ENCODE measurements at places on chromosomes 11 and 22. TPM values are rescaled to one million over a fixed set of nuclear protein-coding genes. Genes with fewer than 3 reads are reported as not detected.

The ZC3H12C gene
- 10.4 TPM for polyA plus RNA-seq

The AASDHPPT gene
- polyA plus RNA-seq: 172 TPM

The FAM227A gene
- 6.5 TPM for polyA plus RNA-seq

The NCF4 gene
- polyA plus RNA-seq: 3.4 TPM

The OR5J2 gene
- not detected for polyA plus RNA-seq

The C11orf97 gene
- 1.4 TPM for polyA plus RNA-seq

The TMEM126B gene
- 63.3 TPM for polyA plus RNA-seq

The TMPRSS5 gene
- 11.0 TPM for polyA plus RNA-seq

The KRTAP5-6 gene
- polyA plus RNA-seq: not detected

The KRTAP5-10 gene
- 0.24 TPM for polyA plus RNA-seq

GRCh38 chr11:104286129-104286528 is 122.2 kb upstream of the PDGFD start:
- no peak for DNase-seq

- DNase-seq: no peak
These were observed 130.5 kb downstream of the FAM76B start for GRCh38 chr11:95659088-95659487.

GRCh38 chr11:29485641-29486040 is 531.2 kb downstream of the KCNA4 start:
- no peak for DNase-seq

DNA sequence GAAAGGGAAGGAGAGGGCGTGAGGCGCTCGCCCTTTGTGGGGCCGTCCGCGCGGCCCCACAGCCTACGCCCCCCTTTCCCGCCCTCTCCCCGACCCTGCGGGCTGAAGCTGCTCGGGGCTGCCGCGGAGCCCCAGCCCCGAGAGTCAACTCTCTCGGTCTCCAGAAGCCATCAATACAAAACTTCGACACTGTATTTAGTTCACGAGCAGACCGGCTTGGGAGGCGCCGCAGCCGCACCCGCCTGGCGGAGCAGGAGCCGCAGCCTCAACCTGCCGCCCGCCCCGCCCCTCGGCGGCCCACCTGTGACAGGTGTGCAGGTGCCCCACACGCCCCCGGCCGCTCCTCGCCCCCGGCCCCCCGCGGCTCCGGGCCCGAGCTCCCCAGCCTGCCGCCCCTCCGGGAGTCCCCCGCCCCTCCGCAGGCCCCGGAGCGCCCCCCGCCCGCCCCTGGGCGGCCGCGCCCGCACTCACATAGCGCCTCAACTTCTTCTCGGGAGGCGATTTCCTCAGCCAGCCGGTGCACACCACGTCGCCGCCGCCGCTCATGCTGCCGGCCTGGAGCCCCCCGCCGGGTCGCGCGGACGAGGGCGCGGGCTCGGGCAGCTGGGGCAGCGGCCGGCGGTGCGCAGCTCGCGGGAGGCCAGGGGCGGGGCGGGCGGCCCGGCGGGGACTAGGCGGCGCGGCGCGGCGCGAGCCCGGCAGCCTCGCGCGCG is at the start of gene GAB2:
Gene GAB2, minus strand, starts transcription at position 646 of the 713 bp plus-strand sequence. Its CDS starts 100 bp downstream, at position 546.
- DNase-seq: no peak

GRCh38 chr11:11786771-11787170 is 55.0 kb upstream of the USP47 start:
- DNase-seq: no peak

GRCh38 chr11:67731583-67731982 is 57.2 kb upstream of the ALDH3B2 start:
- no peak for DNase-seq

DNA sequence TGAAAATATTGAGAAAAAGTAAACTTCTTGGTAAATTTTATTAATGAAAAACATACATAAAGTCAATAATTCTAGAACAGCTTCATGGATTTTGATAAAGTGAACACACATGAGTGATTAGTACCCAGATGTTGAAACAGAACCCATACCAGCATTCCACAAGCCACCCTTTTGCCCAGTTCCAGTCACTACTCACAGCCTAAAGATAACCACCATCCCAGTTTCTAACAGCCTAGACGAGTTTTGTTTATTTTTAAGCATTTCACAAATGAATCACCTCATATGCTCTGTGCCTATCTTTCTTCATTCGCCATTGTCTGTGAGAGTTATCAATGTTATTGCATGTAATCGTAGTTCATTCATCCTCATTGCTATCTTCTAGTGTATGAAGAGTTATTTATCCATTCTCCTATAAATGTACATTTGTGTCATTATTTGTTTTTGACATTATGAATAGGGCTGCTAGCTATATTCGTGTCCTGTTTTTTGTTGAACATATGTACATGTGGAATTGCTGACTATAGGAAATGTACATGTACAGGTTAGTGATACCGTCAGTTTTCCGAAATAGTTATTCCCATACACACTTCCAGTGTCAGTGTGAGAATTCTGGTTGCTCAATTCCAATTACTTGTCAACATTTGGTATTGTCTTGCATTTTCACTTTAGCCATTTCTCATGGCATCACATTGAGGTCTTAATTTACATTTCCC is 44.5 kb upstream of the TEAD1 start:
- no peak for DNase-seq

- DNase-seq: no peak
These were observed 474.4 kb downstream of the INSC start for GRCh38 chr11:15589070-15589626.

GRCh38 chr11:130515829-130516553 is 67.5 kb downstream of the ADAMTS15 start:
- no peak for DNase-seq

DNA sequence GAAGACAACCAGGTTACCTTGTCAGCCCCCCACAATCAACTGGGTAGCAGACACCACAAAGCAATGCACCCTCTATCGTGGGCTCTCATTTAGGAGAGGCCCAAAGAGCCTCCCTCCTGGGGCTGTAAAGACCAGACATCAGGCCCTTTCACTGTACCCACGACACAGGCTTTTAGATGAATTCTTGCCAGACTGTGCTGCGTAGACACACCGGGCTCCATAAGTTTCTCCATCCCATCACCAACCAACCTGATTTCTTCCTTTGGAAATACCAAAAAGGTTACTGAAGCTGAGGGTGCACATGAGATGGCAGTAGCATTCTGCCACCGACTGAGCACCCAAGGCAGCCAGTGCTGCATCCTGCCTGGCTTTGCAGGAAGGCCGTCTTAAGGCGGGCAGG is 46.4 kb upstream of the SLC25A1 start:
- DNase-seq: no peak

- no peak for DNase-seq
These were observed 31.1 kb downstream of the OR6Q1 start for GRCh38 chr11:58061813-58062212.

GRCh38 chr11:11898648-11899047 is 56.9 kb downstream of the USP47 start:
- no peak for DNase-seq

DNA sequence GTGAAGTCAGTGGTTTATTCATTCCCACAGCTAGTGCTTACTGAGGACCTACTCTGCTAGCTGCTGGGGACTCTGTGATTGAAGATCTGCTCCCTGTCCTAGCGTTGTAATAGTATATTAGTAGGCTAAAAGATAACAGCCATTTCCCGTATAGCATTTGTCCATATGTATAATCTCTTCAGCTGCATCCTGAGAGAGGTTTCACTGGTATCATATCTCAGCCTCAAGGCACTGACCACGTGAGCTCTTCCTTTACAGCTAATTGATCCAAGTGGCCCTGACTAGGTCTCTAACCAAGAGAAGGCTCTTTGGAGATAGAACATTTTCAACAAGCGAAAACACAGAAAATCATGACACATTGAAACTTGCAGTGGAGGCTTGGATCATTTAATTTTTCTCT is 110.2 kb downstream of the APIP start:
- no peak for DNase-seq

- no peak for DNase-seq
These were observed 18.0 kb downstream of the SCUBE1 start for GRCh38 chr22:43325176-43325575.

- no peak for DNase-seq
These were observed 312.7 kb upstream of the B3GAT1 start for GRCh38 chr11:134724779-134725140.

DNA sequence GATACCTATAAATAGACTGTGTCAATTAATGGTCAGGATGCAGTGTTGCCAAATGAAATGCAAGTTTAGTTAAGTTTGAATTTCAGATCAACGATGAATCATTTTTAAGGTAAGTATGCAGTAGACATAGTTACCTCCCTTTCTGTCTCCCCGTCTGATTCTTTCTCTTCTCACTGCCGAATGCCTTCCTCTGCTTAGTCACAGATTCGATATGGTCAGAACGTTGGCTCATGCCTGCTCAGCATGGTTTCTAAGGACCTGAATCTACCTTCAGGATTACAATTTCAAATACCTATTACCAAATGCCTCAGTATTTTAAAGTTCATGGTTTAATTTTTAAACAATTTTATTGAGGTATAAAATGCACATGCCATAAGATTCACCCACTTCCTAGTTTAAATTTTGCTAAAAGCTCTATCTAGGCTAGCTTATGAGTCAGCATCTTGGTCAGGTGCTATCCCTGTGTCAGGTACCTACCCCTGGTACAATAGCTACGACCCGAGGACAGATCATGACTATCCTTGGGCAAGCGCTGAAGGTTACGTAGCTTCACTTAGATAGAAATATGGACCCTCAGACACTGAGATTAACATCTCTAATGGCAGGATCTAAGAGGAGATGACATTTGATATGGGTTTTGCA is 78.2 kb upstream of the SPON1 start:
- DNase-seq: no peak

DNA sequence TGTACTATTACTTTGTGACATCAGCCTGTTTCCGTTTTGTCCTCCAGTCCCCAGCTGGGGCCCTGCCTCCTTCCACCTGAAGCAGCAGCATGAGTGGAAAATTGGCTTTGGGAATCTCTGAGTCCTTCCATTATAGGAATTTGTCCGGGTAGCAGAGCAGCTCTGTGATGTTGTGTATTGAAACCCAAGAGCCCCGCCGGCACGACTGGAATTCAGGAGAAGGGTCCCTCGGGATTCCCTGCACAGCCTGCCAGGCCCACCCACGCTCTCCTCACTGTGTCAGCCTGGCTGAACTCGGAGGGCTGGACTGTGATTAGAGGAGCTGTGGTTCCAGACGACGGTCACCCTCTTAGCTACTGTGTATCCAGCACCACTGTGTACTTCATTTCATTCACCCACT is 18.8 kb upstream of the TSPAN18 start:
- no peak for DNase-seq

DNA sequence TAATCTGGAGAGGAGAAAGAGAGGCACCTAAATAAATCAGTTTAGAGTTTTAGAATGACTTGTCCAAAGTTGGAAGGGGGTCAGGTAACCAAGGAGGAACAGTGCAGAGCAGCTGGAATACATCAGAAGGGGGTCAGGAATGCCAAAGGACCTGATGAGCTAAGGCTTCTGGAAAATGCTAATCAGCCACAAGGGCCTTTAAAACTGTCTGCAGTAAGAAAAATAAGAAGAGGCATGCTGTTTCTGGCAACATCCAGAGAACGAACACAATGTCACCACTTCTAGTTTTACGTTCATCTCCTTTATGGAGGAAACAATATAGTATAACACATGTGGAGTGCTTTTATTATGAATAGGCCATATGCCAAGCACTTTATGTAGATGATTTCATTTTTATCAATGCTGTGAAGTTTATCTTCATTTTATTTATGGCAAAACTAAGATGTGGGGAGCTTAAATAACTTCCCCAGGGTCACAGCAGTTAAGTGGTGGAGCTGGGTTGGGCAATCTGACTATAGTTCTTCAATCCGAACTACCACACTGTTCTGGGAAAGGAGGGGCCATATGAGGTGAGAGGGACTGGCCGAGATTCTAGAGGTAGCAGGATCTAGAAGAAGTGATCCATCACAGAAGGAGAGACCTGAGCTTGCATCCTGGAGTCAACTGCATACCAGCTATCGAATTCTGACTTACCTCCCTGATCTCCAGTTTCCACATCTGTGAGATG is 22.6 kb downstream of the ACO2 start:
- DNase-seq: peak; percentile 59

DNA sequence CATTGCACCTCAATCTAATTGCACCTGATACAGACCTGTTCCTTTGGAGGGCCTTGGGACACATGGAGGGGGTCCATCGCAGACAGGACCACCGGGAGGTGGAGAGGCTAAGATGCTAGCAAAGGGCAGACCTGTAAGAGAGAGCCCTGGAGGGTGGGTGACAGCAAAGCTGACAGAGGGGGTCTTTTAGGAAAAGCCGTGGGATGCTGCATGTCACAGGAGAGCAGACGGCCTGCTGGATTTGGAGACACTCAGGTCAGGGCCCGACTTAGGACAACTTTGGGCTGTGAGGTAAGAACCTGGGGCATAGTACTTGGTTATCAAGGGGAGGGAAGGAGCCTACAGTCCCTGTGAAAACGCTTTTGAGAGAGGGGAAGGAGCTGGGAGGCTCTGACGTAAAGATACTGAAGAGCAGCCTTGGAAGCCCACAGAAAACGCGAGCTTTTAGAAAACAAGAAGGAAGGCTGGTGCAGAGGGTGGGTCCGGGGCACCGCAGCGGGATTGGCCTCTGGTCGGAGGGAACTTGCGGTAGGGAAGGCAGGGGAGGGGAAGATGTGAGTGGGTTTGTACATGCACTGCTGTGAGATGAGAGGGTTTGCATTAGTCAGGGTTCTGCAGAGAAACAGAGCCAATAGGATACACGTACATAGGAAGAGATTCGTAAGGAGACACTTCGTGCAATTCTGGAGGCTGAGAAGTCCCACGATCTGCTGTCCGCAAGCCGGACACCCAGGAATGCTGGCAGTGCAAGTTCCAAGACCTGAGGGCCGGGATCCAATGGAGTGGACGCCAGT is 868.5 kb downstream of the TBC1D22A start:
- no peak for DNase-seq

GRCh38 chr11:24198481-24198880 is 298.4 kb upstream of the LUZP2 start:
- no peak for DNase-seq

DNA sequence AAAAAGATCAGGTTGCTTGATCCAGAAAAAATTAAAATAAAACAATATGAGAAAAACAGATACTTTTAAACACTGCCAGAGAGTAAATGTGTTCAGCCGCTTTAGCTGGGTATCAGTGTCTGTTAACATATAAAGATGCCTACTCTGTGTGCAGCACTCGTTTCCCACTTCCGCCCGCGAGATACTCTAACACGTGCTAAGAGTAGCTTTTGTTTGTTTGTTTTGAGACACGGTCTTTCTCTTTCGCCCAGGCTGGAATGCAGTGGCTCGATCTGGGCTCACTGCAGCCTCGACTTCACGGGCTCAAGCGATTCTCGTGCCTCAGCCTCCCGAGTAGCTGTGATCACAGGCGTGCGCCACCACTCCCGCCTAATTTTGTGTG is 531 bp upstream of the MEN1 start:
- no peak for DNase-seq

GRCh38 chr11:121762820-121763219 is 310.1 kb upstream of the SORL1-AS1 start:
- peak; percentile 86 for DNase-seq

GRCh38 chr11:19939415-19939929 is 220.8 kb downstream of the DBX1 start:
- no peak for DNase-seq

DNA sequence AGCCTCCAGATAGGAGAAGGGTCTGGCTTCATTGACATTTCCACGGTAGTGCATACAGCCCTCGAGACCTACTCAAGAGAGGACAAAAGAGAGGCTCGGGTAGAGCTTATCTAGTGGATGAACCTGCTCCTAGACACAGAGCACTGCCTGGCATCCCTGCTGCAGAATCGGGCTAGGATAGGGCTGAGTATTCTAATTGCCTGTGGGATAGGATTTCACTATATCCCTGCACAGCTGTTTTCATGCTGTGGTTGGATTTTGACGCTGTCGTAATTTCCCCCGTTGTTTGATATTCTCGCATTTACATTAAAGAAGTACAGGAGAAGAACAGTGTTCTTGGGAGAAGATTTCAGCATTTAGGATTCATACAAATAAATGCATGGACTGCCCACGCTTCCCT is 107.8 kb downstream of the KIRREL3 start:
- no peak for DNase-seq

Data from spinal cord (tissue), 10 donors.